ENCODE measurements at places on chromosomes 7 and 10.

- no peak for DNase-seq
Measured at GRCh38 chr10:12636571-12636970, 287.2 kb downstream of the CAMK1D start.

DNA sequence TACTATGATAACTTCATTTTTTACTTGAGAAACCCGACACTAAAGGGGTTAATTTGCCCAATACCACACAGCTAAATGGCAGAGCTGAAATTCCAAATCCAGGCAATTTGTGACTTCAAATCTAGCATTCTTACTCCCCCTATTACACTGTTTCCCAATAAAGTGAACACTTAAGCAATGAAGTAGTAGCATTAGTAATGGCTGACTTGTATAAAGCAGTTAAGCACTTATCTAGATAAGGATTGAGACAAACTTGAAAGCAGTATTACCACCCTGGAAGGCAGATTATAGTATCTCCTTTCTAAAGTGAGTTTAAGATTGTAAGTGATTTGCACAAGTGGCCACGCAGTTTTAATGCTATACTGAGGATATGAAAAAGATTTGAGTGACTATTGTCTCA, 39.3 kb downstream of the WASL start:
- DNase-seq = no peak

- peak; percentile 42 for DNase-seq
Measured at GRCh38 chr10:113945075-113945686, 90.7 kb downstream of the NHLRC2 start.

GRCh38 chr7:91180746-91181145, 83.5 kb upstream of the FZD1 start:
- no peak for DNase-seq

- no peak for DNase-seq
Measured at GRCh38 chr10:119222966-119223386, 15.6 kb downstream of the GRK5 start.

DNA sequence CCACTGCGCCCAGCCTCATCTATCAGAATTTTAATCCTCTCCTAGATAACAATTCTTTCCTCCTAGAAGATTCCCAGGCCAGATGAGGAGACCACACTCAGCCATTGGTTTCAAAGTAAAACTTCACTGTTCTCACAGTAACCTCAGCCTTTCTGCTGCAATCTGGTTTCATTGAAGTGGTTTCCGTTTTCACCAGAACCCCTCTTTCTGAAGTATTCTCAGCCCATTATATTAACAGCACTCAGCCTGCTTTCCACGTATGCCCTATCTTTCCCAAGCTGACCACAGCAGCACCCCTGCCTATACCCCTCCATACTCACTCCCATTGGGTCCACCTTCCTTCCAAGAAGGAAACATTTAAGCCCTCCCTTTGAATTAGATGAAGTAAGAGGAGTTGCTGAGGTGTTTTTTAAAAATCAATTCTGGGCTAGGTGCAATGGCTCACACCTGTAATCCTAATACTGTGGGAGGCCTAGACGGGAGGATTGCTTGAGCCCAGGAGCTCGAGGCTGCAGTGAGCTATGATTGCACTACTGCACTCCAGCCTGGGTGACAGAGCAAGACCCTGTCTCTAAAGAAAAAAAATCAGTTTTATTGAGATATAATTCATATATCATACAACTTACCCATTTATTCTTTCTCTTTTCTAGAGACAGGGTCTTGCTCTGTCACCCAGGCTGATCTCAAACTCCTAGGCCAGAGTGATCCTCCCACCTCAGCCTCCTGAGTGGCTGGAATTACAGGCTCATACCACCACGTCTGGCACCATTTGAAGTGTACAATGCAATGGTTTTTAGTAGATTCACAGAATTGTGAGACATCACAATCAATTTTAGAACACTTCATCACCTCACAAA, 11.3 kb downstream of the PLAU start:
- DNase-seq = no peak

- no peak for DNase-seq
Measured at GRCh38 chr7:156327916-156328315, 312.7 kb upstream of the RNF32 start.

DNA sequence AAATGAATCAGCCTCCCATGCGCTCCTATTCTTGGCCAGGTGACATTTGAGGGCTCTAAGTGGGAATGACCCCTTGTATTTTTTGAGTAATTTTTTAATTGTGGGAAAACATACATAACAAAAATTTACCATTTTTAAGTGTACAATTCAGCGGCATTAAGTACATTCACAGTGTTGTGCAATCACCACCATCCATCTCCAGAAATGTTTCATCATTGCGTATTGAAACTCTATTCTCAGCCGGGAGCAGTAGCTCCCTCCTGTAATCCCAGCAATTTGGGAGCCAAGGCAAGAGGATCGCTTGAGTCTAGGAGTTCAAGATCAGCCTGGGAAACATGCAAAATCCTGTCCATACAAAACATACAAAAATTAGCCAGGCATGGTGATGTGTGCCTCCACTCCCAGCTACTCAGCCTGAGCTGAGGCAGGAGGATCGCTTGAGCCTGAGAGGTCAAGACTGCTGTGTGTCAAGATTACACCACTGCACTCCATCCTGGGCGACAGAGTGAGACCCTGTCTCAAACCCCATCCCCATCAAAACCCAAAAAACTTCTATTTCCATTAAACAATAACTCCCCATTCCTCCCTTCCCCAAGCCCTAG, 2.5 kb downstream of the ANTXRL start:
- DNase-seq = no peak

- DNase-seq = peak; percentile 73
Measured at GRCh38 chr7:116212869-116213268, 2.5 kb downstream of the TES start.

GRCh38 chr7:16740623-16740953, 13.0 kb upstream of the TSPAN13 start:
- DNase-seq = no peak

- no peak for DNase-seq
Measured at GRCh38 chr7:99456288-99456687, 9.7 kb downstream of the ATP5MF start.

DNA sequence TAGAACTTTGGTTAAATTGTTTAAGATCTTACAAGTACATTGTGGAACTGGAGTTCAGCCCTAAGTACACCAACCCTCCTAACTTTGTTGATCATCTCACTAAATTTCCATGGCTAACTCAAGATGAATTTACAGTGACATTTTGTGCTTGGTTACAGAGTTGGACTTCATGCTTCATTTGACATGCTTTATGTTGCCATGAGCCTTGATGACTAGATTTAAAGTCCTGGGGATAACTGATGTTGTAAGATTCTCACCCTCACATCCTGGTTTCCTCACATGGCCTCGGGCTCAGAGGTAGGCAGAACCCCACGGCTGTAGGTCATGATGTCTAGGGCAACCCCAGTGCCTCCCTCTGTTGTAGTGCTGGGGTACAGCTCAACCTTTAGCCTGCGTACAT, 397.2 kb upstream of the IGFBP3 start:
- DNase-seq = no peak

DNA sequence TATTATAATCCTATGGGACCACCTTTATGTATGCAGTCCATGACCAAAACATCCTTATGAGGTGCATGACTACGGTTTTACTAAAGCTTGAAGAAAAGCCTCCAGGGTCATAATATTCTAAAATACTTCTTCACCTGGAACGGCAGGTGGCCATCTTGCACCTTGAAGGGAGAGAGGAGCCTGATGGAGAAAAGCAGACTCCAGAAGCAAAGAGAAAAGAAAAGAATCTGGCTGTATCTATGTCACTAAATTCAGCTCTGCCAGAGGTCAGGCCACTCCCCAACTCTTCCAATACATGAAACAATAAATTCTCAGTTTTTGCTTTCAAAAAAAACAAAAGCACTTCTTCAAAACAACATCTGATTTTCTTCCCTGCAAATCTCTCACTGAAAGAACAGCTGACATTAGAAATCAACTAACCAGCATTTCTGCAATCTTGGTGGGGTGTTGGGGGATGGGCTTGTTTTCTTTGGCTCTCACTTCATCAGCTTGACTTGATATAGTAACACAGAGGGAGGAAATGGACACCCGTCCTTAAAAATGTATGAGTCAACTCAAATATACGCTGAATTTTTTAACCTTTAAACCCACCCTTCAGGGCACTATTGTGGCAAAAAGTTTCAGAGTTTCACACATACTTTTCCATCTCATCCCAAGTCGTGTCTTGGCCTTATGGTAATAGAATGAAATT, 21.7 kb downstream of the HIBADH start:
- DNase-seq = peak; percentile 39

- no peak for DNase-seq
Measured at GRCh38 chr7:87709258-87709657, 81.1 kb downstream of the RUNDC3B start.

- DNase-seq = no peak
Measured at GRCh38 chr10:132704008-132704814, 81.7 kb downstream of the NKX6-2 start.

DNA sequence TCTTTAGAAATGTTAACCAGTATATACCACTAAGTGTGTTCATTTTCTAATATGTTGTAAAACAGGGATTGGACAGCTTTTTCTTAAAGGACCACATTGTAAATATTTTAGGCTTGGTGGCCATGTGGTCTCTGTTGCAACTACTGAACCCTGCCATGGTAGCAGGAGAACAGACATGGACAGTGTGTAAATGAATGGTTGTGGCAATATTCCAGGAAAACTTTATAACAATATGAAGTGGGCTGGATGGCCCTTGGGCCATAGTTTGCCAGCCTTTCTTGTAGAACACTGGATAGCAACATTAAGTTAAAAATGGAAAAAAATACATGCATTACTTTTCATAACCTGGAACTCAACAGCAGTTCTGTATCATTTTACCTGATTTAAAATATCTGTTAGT, 61.0 kb downstream of the SND1 start:
- no peak for DNase-seq

- DNase-seq = no peak
Measured at GRCh38 chr7:149615690-149616270, 118.2 kb upstream of the ZNF746 start.

DNA sequence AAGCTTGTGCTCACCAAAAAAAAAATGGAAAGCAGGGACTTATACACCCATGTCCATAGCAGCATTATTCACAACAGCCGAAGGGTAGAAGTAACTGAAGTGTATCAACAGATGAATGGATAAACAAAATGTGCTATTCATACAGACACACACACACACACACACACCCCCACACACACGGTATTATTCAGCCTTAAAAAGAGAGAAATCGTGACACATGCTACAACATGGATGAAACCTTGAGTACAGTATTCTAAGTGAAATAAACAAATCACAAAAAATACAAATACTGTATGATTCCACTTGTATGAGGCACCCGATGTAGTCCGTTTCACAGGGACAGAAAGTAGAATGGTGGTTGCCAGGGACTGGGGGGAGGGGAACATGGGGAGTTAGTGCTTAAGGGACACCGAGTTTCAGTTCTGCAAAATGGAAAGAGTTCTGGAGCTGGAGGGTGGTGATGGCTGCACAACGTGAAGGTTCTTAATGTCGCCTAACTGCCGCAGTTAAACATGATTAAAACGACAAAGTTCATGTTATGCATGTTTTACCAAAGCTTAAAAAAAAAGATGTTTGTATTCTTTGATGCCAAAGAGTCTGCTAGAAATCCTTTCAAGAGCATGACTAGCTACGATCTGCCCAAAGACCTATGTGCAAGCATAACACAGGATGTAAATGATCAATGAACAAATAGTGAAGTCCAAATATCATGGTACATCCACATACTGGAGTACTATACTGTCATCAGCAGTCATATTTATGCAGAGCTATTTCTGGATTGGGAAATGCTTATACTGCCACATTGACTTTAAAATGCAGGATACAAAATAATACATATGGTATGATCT, 7.2 kb downstream of the TNS3 start:
- no peak for DNase-seq

- no peak for DNase-seq
Measured at GRCh38 chr7:27942711-27943110, 202.7 kb downstream of the TAX1BP1 start.

DNA sequence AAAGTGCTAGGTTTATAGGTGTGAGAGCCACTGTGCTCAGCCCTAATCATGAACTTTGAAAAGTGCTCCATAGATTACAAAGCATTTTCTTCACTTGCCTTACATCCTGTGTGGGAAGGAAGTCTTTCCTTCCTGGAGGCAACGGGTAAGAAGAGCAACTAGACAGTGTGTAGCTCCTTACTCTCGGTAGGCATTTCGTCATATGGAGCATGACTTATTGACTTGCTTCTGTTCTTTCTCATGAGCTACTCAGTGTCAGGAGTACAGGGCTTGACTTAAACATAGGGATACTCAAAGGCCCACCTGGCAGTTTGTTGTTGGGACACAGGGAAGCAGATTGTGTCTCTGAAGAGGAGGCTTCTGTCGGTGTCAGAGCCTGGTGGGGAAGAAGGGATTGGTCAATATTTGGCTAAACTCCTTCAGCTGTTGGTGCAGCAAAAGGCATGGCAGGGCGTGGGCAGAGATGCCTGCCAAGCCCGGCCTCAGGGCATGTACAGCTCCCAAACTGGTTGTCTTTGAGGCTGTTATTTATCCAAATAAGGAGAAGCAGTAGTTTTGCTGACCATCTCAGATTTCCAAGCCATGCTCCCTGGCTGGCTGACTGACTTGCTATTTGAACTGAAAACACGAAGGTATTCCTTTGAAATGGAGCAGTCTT, 248.9 kb downstream of the KIAA1217 start:
- no peak for DNase-seq

- DNase-seq = peak; percentile 67
Measured at GRCh38 chr10:87860156-87860795, 3.1 kb downstream of the KLLN start.

- no peak for DNase-seq
Measured at GRCh38 chr7:11767148-11767547, 64.8 kb downstream of the THSD7A start.

Data from fibroblast of skin of left quadriceps (primary cell).